ENCODE measurements at places on chromosomes 16 and 17. TPM values are rescaled to one million over a fixed set of nuclear protein-coding genes. Genes with fewer than 3 reads are reported as not detected.

DNA sequence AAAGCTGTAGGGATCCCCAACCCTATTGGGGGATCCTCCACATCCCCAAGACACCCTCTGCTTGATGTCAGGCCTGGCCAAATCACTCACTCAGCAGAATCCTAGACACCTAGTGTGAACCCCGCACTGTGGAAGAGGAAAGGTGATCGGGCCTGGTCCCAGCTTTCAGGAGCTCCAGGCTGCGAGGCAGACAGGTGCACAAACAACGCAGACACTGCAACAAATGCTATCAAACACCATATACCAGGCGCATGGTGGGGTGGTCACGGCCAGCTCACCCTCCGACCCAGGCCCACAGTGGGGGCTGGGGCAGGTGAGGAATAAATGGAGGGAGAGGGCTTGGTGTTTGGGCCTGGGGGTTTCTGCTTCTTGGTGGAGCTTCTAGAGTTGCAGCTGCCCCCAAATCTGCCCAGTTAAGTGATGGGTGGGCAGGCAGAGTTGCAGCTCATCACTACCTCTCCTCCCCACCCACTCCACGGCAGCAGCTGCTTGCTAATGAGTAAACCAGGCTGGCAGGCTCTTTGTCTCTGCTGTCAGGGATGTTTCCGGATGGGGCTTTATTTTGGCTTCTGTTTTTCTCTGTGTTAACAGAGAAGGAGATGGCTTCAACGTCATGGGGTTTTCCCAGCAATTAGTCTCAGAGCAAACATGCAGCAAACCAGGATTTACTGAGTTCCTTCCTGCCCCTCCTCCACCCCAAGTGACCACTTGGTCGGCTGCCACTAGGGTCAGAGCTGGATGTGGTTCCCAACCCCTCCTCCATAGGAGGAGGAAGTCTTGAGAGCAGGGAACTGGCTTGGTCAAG lies 46.6 kb downstream of the PECAM1 start:
- H3K36me3 ChIP-seq: peaks cover 55% of the 10 kb centered on the region
- H3K27me3 ChIP-seq: no peaks in the 10 kb centered on the region

- no peak overlapping the region for H3K4me3 ChIP-seq
- no peaks in the 10 kb centered on the region for H3K27me3 ChIP-seq
- no peaks in the 10 kb centered on the region for H3K4me1 ChIP-seq
- DNase-seq: no peak
- no peak overlapping the region for H3K27ac ChIP-seq
Measured at GRCh38 chr17:68937890-68938514, 17.2 kb downstream of the ABCA8 start.

GRCh38 chr17:39955726-39956225 lies 7.0 kb upstream of the GSDMA start:
- H3K27me3 ChIP-seq: no peaks in the 10 kb centered on the region
- peaks cover 11% of the 10 kb centered on the region for H3K4me1 ChIP-seq
- no peak overlapping the region for H3K27ac ChIP-seq

DNA sequence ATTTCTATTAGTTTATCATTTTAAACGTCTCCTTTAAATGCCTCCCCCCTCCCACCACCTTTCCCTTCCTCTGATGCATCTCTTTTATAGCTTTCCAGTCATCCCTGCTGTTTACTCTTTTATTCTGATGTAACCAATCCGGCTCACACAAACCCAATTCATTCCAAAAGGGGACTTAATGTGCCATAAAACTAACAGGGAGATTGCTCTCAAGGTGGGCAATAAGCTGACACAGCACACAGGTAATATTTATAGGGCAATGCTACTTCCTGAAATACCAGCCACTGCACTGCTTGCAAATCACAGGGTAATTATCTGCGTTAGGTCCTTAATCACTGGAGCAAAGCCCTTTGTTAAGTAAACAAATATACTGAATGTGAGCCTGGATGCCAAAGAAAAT lies 23.3 kb upstream of the CA10 start:
- no peaks in the 10 kb centered on the region for H3K4me1 ChIP-seq
- H3K27me3 ChIP-seq: no peaks in the 10 kb centered on the region
- no peak overlapping the region for H3K4me3 ChIP-seq
- no peak overlapping the region for H3K27ac ChIP-seq
- H3K36me3 ChIP-seq: no peaks in the 10 kb centered on the region
- DNase-seq: no peak

DNA sequence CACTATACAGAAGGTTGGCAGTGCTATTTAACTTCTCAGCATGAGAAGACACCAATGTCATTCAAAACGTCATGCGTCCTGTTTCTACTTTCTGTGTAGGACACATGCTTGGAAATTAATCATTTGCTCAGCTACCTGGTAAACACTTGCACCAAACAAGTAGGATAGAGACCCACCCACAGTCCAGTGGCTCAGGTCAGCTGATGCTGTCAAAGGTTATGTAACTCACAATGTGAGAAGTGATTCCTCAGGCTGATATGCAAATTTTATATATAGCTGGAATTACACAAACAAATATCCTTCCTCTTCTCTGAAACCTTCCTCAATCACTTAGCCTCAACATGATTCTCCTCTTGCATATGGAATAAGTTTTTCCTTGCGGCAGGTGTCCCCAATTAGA lies 59.6 kb downstream of the ZZEF1 start:
- peaks cover 100% of the 10 kb centered on the region for H3K36me3 ChIP-seq
- no peak overlapping the region for H3K27ac ChIP-seq
- no peaks in the 10 kb centered on the region for H3K27me3 ChIP-seq

DNA sequence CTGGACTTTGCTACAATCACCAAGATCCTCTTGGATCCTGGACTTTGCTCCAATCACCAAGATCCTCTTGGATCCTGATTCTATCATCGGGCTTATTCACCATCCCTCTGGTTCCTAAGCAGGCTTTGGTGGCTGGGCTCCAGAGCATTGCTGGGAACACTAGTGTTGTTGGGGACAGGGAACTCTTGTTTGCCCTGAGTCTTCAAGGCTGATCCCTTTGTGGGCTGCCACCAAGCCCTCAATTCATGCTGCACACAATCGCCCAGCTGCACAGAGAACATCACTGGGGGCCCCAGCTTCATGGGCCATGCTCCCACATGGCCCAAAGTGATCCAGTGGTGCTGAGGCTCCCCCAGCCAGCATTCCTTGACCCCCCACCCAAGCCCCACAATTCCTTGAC lies 88.3 kb downstream of the TMEM132E start:
- no peaks in the 10 kb centered on the region for H3K36me3 ChIP-seq
- H3K27me3 ChIP-seq: peaks cover 40% of the 10 kb centered on the region
- DNase-seq: no peak
- H3K4me3 ChIP-seq: no peak overlapping the region
- H3K4me1 ChIP-seq: no peaks in the 10 kb centered on the region

- H3K27ac ChIP-seq: no peak overlapping the region
- H3K27me3 ChIP-seq: no peaks in the 10 kb centered on the region
- DNase-seq: no peak
- H3K36me3 ChIP-seq: peaks cover 25% of the 10 kb centered on the region
Measured at GRCh38 chr16:67063008-67063407, 34.1 kb downstream of the CBFB start.

- no peaks in the 10 kb centered on the region for H3K36me3 ChIP-seq
- no peaks in the 10 kb centered on the region for H3K4me1 ChIP-seq
- no peaks in the 10 kb centered on the region for H3K27me3 ChIP-seq
- H3K27ac ChIP-seq: peak overlapping the region; percentile 78
- H3K4me3 ChIP-seq: no peak overlapping the region
- DNase-seq: peak; percentile 47
Measured at GRCh38 chr17:17506181-17506741, 10.1 kb upstream of the RASD1 start.

- peaks cover 84% of the 10 kb centered on the region for H3K4me1 ChIP-seq
- H3K27me3 ChIP-seq: no peaks in the 10 kb centered on the region
- H3K36me3 ChIP-seq: peaks cover 15% of the 10 kb centered on the region
Measured at GRCh38 chr17:1449412-1449967, 6.5 kb downstream of the CRK start.

The LRRC46 gene
- total RNA-seq: 11.6 TPM

The PERCC1 gene
- not detected for total RNA-seq

The HOXB5 gene
- 3.9 TPM for total RNA-seq
